T-helper 17 cell (primary cell): ENCODE measurements at places on chromosomes 3 and 15.

GRCh38 chr15:22956978-22957260 is 23.2 kb downstream of the CYFIP1 start:
- H3K27ac ChIP-seq: no peak overlapping the region
- H3K36me3 ChIP-seq: no peaks in the 10 kb centered on the region
- no peak overlapping the region for H3K4me3 ChIP-seq
- DNase-seq: no peak

DNA sequence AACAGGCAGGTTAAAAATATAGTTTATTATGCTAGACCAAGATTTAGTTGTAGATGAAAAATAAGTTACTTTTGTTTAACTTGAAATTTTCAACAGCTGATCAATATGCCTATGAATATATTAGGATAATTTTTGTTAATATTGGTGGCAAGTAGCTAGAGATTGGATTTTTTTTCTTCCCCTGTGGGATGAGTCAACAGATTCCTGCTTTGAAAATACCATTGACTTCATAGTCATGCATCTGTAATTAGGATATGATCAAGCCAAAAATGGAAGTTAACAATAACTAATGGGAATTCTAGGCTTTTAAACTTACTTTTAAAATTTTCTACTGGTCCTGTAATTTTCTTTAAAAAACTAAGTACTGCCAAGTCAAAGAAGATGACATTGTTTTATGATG is 211.7 kb downstream of the ZIC1 start:
- H3K27ac ChIP-seq: no peak overlapping the region
- H3K36me3 ChIP-seq: no peaks in the 10 kb centered on the region
- no peak for DNase-seq
- H3K4me3 ChIP-seq: no peak overlapping the region

DNA sequence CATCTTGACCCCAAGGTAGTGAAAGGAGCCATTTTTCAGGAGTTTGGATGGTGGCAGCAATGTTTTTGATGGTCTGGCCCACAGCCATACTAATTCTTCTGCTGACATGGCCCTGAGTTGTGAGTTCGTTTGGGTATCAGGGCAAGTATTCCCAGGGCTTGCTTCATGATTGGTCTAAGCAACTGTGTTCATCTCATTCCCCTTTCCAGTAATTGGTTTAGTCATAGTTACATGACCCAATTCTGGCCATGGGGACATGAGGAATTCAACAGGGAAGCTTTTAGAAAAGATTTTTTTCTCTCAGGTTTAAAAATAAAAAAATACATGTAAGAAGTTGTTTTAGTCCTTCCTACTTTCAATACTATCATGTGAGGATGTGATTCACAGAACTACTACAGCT is 150.5 kb upstream of the NPHP3 start:
- H3K4me1 ChIP-seq: no peaks in the 10 kb centered on the region
- H3K4me3 ChIP-seq: no peak overlapping the region
- peaks cover 12% of the 10 kb centered on the region for H3K27me3 ChIP-seq
- H3K27ac ChIP-seq: no peak overlapping the region
- DNase-seq: no peak
- H3K36me3 ChIP-seq: no peaks in the 10 kb centered on the region

- no peaks in the 10 kb centered on the region for H3K27me3 ChIP-seq
- DNase-seq: no peak
- H3K27ac ChIP-seq: no peak overlapping the region
- no peaks in the 10 kb centered on the region for H3K4me1 ChIP-seq
- H3K4me3 ChIP-seq: no peak overlapping the region
- H3K36me3 ChIP-seq: no peaks in the 10 kb centered on the region
Measured at GRCh38 chr3:24145981-24146822, 201.1 kb downstream of the NR1D2 start.

DNA sequence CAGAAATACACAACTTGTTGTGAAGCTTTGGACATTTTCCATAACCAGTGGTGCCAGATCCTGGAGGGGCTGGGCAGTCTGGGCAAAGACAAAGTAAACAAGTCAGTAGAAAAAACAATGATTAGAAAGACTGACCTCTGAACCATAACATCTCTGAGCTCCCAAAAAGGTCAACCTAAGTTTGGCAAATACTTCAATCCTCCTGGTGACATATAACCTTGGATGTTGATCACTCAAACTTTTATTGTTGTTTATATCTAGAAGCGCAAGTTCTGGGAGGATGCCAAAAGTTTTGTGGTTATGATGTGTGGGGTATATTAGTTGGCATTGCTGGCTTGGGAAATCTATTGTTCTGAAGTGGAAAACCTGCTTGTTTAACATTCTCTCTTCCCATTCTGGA is 257.7 kb downstream of the DIPK2A start:
- DNase-seq: no peak
- no peaks in the 10 kb centered on the region for H3K36me3 ChIP-seq
- peaks cover 8% of the 10 kb centered on the region for H3K27me3 ChIP-seq
- H3K4me1 ChIP-seq: no peaks in the 10 kb centered on the region
- H3K4me3 ChIP-seq: no peak overlapping the region
- H3K27ac ChIP-seq: no peak overlapping the region

DNA sequence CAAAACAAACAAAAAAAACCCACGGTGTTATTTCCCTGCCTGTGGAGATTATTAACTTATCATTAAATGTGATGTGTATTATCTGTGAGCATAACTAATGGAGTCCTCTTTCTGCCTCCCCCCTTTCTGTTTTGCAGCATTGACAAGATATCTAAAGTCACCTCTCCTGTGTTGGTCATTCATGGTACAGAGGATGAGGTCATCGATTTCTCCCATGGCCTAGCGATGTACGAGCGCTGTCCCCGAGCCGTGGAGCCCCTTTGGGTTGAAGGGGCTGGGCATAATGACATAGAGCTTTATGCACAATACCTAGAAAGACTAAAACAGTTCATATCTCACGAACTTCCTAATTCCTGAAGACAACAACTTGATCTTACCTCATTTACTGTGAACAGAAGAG is 25.2 kb upstream of the CEMIP start:
- no peak overlapping the region for H3K4me3 ChIP-seq
- no peak for DNase-seq
- no peak overlapping the region for H3K27ac ChIP-seq
- peaks cover 3% of the 10 kb centered on the region for H3K36me3 ChIP-seq
- no peaks in the 10 kb centered on the region for H3K4me1 ChIP-seq

GRCh38 chr15:33132722-33133345 is 61.7 kb downstream of the FMN1 start:
- H3K27ac ChIP-seq: peak overlapping the region; percentile 16
- peaks cover 25% of the 10 kb centered on the region for H3K27me3 ChIP-seq
- peaks cover 4% of the 10 kb centered on the region for H3K36me3 ChIP-seq
- peak overlapping the region; percentile 56 for H3K4me3 ChIP-seq

DNA sequence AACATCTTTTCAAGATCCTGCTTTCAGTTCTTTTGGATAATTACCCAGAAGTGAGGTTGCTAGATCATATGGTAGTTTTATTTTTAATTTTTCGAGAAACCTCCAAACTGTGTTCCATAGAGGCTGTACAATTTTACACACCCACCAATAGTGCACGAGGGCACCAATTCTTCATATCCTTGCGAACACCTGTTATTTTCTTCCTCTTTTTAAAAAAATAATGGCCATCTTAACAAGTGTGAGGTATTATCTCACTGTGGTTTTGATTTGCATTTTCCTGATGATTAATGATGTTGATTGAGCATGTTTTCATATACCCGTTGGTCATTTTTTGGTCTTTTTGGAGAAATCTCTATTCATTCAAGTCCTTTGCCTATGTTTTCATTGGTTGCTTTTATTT is 17.6 kb upstream of the CEP152 start:
- no peak overlapping the region for H3K27ac ChIP-seq
- no peak overlapping the region for H3K4me3 ChIP-seq
- H3K36me3 ChIP-seq: no peaks in the 10 kb centered on the region
- DNase-seq: no peak

- H3K4me3 ChIP-seq: no peak overlapping the region
- no peak for DNase-seq
- H3K36me3 ChIP-seq: peaks cover 2% of the 10 kb centered on the region
- no peaks in the 10 kb centered on the region for H3K4me1 ChIP-seq
- H3K27me3 ChIP-seq: no peaks in the 10 kb centered on the region
Measured at GRCh38 chr3:176584413-176585176, 612.7 kb downstream of the TBL1XR1 start.

- H3K27ac ChIP-seq: no peak overlapping the region
- no peaks in the 10 kb centered on the region for H3K27me3 ChIP-seq
- no peak for DNase-seq
- H3K36me3 ChIP-seq: peaks cover 2% of the 10 kb centered on the region
Measured at GRCh38 chr3:195466251-195466650, 23.4 kb upstream of the ACAP2 start.

GRCh38 chr3:150495563-150496168 is 50.6 kb downstream of the SERP1 start:
- H3K36me3 ChIP-seq: no peaks in the 10 kb centered on the region
- peaks cover 6% of the 10 kb centered on the region for H3K27me3 ChIP-seq
- H3K4me1 ChIP-seq: peaks cover 2% of the 10 kb centered on the region
- no peak for DNase-seq
- no peak overlapping the region for H3K27ac ChIP-seq
- H3K4me3 ChIP-seq: no peak overlapping the region

DNA sequence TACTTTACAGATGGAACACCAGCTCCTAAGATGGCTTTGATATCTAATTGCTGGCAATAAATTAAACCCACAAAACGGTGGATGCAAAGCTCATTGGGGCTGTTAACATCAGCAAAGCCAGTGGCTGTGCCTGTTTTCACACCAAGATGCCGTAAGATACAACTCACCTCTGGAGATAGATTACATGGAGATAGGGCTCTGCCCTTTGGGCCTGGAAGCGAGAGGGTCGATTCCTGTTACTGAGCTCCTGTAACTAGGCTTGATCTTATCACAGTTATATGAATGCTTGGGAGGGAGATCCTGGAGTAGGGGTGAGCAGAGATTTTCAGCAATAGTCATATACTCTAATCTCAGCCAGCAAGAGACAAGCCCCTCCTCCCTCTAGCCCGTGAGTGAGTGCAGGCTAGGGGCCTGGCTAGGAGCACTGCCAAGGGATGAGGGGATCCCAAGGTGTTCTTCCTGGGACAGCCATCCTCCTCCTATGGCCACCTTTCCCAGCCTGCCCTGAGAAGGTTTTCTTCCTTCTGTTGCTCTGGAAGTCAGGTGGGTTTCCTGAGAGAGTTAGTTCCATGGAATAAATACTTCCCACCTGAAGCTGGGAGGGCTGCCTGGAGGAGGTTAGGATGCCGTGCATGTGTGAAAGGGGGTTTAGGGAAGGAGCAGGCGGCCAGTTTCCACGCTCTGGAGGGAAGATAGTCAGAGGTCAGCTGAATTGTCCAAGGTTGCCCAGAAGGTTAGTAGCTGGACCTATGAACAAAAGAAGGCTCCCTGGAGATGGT is 18.1 kb upstream of the DOCK3 start:
- peaks cover 12% of the 10 kb centered on the region for H3K4me1 ChIP-seq
- no peak for DNase-seq
- no peak overlapping the region for H3K27ac ChIP-seq
- no peak overlapping the region for H3K4me3 ChIP-seq
- H3K27me3 ChIP-seq: no peaks in the 10 kb centered on the region
- no peaks in the 10 kb centered on the region for H3K36me3 ChIP-seq
